ENCODE measurements at places on chromosomes 3 and 15. TPM values are rescaled to one million over a fixed set of nuclear protein-coding genes. Genes with fewer than 3 reads are reported as not detected.

UCN2 gene
- total RNA-seq = not detected

DNA sequence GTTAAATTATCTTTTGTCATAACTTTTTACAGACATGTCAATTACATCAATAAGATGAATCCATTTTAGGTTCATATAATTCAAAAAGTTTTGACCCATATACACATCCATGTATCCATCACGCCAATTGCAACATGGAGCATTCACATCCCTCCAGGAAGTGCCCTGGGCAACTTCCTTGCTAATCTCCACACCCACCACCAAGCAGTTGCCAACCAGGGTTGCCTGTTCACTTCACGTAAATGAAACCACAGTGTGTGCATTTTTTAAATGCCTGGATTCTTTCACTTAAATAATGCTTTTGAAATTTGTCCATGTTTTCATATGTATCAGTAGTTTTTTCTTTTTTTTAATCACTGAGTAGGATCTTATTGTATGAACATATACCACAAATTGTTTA lies 40.7 kb upstream of the LYZL4 start:
- no peaks in the 10 kb centered on the region for H3K27me3 ChIP-seq
- no peak for DNase-seq
- no peak overlapping the region for H3K27ac ChIP-seq

DNA sequence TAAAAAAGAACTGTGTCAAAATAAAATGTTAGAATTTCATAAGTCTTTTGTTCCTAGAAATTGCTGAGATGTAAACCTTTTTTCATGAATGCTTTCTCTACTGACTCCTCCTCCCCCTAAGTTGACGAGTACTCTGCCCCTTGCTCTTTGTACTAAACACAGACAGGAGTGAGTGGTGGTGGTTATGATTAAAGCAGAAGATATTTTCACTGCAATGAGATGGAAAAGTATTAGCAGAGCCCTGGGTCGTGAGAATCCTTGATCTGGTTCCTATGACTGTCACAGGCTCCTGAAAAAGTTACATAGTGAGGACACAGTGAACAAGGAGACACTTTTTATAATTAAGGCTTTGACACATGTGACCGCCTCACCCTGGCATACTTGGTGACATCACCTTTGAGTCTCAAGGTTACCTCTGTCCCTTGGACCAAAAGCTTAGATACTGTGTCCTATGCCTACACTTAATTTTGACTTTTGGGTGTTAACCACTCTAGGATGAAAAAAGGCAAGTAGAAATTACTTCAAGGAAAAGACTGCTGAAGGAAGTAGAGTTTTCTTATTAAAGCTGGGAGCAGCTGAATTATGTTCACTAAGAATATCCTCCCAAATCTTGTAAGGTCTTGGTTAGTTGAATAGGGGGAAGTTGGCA lies 130.4 kb upstream of the LYSMD4 start:
- H3K27me3 ChIP-seq = no peaks in the 10 kb centered on the region
- no peaks in the 10 kb centered on the region for H3K4me1 ChIP-seq
- no peak overlapping the region for H3K27ac ChIP-seq
- DNase-seq = no peak
- H3K4me3 ChIP-seq = no peak overlapping the region

GRCh38 chr15:43493703-43494472 lies 932 bp upstream of the TP53BP1 start:
- H3K27me3 ChIP-seq = no peaks in the 10 kb centered on the region
- DNase-seq = no peak
- no peaks in the 10 kb centered on the region for H3K36me3 ChIP-seq
- peak overlapping the region; percentile 90 for H3K4me3 ChIP-seq

CD96 gene
- total RNA-seq = 228 TPM

GRCh38 chr15:33226559-33227181 lies 32.2 kb upstream of the FMN1 start:
- H3K36me3 ChIP-seq = no peaks in the 10 kb centered on the region
- no peak overlapping the region for H3K4me3 ChIP-seq
- H3K4me1 ChIP-seq = peaks cover 18% of the 10 kb centered on the region

SECISBP2L gene
- total RNA-seq = 72.9 TPM

TMEM40 gene
- not detected for total RNA-seq

DNA sequence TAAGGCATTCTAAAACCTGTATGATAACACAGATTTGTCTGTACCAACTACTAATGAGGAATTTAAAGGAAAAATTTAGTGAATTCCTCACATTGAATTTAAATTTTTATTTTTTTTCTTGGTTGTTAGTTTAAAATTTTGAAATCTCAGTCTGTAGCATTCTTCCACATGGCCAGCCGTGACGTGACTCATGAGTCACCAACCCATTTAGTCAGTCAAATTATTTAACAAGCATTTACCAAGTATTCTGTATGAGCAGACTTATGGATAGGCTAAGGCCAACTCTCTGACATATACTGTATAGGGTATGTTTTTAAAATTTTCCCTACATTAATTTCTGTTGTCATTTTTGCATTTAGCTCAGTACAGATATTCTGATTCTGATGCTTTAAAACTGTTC lies 112.9 kb downstream of the CNTN4 start:
- H3K27ac ChIP-seq = no peak overlapping the region
- DNase-seq = no peak
- H3K27me3 ChIP-seq = no peaks in the 10 kb centered on the region
- no peaks in the 10 kb centered on the region for H3K4me1 ChIP-seq

ADGRG7 gene
- not detected for total RNA-seq

- no peak overlapping the region for H3K27ac ChIP-seq
- H3K36me3 ChIP-seq = no peaks in the 10 kb centered on the region
- no peak for DNase-seq
- no peaks in the 10 kb centered on the region for H3K4me1 ChIP-seq
These were observed 192.5 kb downstream of the RSL24D1 start for GRCh38 chr15:55003965-55004873.

DNA sequence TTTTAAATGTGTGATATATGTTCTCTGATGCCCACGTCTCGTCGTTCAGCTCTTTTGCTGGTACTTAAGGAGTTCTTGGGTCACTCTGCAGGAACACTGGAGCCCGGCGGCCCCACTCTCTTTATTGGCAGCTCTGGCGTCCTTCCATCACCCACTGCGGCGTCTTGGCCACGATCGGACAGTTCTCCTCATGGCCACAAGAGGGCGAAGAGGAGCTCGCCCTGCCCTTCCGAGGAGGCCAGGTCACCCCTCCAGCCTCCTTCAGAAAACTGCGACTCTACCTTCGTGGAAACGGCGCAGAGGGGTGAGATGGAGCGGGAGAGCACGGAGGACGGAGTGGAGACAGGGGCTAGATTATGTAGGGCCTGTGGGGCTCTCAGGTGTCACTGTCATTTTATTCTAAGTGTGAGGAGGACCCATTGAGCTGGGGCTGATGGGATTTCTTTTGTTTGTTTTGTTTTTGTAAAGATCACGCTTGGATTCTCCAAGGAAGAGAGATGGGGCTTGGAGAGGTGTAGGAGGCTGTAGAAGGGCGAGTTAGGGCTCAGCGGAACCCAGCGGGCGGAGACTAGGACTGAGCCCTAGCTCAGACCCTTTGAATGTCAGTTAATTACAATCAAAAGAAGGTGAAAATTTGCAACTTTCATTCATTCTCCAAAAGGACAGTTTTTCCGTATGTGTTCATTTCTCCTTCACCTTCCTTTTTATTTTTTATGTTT lies 28.0 kb upstream of the GABRA5 start:
- no peaks in the 10 kb centered on the region for H3K27me3 ChIP-seq
- DNase-seq = no peak
- no peak overlapping the region for H3K27ac ChIP-seq
- no peaks in the 10 kb centered on the region for H3K36me3 ChIP-seq

- H3K27ac ChIP-seq = no peak overlapping the region
- H3K4me1 ChIP-seq = no peaks in the 10 kb centered on the region
- no peak overlapping the region for H3K4me3 ChIP-seq
- H3K27me3 ChIP-seq = no peaks in the 10 kb centered on the region
These were observed 90.1 kb downstream of the VGLL4 start for GRCh38 chr3:11553436-11554235.

GRCh38 chr3:6396631-6397030 lies 464.3 kb upstream of the GRM7 start:
- no peak overlapping the region for H3K27ac ChIP-seq
- H3K27me3 ChIP-seq = no peaks in the 10 kb centered on the region
- no peaks in the 10 kb centered on the region for H3K36me3 ChIP-seq
- no peak overlapping the region for H3K4me3 ChIP-seq
- no peak for DNase-seq

DNA sequence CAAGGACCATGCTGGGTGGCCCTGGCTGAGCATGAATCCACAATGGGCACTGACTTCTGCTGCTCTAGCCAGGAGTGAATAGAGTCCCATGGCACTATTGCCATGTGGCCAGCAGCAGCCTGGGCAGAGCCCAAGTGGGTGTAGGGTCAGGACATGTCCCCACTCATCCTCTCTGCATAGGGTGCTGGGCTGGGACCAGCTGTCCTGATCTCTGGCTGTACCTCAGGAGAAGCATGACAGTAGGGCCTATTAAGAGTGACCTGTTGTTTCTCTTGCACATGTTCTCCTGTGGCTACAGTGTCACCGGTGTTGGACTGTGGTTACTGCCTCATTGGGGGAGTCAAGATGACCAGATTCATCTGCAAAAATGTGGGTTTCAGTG lies 46.9 kb downstream of the DLEC1 start:
- no peaks in the 10 kb centered on the region for H3K27me3 ChIP-seq
- no peak overlapping the region for H3K27ac ChIP-seq

DNA sequence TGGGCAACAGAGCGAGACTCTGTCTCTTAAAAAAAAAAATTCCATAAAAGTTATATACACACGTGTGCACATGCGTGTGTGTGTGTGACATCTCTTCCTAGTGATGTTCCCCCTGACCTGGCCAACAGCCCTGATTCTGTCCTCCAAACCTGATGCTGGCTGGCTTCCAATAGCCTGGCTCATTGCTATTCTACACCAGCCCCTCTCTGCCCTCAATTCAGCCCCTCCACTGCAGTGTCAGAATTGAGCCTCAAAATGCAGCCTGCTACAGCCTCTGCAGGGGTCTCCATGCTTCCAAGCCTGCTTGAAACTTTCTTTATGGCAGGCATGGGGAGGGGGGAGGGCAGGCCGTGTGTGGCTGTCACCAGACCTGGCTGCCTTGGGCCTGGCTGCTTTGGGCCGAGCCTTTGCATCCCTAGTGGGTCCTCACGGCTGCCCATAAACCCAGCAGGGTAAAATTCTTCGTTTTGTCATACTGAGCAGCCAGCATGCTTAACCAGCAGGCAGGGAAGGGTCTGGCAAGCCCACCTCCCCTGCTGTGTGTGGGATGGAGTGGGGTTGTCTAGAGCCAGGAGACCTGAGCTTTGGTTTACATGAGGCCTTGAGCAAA lies 22.7 kb upstream of the DOCK3 start:
- H3K4me1 ChIP-seq = no peaks in the 10 kb centered on the region
- no peaks in the 10 kb centered on the region for H3K27me3 ChIP-seq
- DNase-seq = no peak
- no peak overlapping the region for H3K27ac ChIP-seq
- no peak overlapping the region for H3K4me3 ChIP-seq

DNA sequence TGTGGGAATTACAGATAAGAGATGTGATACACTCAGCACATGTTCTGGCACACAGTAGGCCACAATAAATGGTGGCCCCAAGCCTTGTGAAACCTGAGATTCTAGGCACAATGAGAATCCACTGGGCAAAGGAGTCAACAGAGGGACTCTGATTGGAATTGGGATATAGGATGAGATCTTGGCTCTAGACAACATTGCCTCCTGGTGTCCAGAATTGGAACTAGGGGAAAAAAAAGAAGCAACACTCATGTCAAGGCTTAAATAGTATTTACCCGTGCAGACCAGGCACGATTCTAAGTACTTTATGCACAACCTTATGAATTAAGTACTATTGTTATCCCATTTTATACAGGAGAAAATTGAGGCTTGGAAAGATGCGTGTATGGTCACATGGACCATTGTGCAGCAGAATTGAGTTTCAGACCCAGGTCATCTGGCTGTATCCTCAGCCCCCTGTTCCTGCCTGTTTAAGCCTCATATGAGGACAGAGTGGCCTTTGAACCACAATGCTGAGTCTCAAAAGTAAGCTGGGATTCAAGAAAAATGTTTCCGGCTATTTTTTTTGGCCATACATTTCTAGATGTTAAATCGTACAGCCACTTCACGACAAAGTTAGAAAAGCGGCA lies 124.8 kb downstream of the SV2B start:
- no peaks in the 10 kb centered on the region for H3K27me3 ChIP-seq
- no peaks in the 10 kb centered on the region for H3K36me3 ChIP-seq
- H3K4me3 ChIP-seq = no peak overlapping the region
- H3K4me1 ChIP-seq = no peaks in the 10 kb centered on the region
- DNase-seq = no peak

DNA sequence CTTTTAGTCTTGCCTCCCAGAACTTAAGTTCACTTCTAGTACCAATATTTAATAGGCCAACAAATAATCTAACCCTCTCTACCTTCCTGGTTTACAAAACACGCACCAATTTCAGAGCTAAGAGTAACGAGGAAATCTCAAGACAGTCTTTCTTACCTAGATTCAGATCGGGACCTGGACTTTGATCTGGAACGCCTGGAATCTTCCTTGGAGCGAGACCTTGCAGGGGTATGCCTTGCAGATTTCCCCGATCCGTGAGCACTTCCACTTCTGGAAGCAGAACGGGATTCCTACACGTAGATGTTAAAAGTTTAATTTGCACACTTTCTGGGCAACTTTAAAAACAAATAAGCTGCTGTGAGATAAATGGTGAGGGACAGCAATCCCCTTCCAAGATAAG lies 11.4 kb downstream of the TRA2B start:
- peaks cover 72% of the 10 kb centered on the region for H3K4me1 ChIP-seq
- no peak overlapping the region for H3K4me3 ChIP-seq
- DNase-seq = no peak
- no peaks in the 10 kb centered on the region for H3K27me3 ChIP-seq
- H3K36me3 ChIP-seq = peaks cover 48% of the 10 kb centered on the region

DNA sequence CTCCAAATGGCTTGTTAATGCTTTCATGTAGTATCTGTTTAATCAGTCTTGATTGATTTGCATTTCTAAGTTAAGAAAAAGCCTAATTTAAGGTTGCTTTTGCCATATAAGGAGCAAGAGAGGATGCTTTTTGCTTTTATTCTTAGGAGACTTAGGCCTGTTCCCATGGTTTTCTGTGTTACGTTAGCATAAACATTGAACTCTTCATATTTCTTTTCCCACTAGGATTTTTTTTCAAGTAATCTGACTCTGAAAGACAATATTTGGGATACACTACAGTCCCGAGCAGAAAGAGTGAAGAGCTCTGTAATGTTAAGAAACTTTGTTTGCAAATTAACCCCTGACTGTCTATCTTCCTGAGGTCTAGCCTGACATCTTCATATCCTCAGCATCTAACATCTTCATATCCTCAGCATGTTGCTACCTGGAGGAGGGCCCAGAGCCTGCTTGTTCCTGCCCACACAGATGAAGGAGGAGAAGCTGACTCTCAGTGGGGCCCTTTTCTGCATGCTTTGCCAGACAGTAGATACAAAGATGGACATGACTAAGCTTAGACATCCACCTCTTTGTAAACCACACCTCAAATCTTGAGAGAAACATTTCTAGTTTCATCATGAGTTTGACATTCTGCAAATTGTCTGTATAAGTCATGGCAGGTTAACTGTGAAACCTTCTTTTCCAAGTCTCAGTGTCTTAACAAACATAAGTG lies 86.2 kb upstream of the COL6A5 start:
- H3K36me3 ChIP-seq = no peaks in the 10 kb centered on the region
- no peak for DNase-seq
- no peak overlapping the region for H3K27ac ChIP-seq
- no peaks in the 10 kb centered on the region for H3K4me1 ChIP-seq
- H3K27me3 ChIP-seq = no peaks in the 10 kb centered on the region

ST3GAL6 gene
- total RNA-seq = 1.3 TPM

GRCh38 chr3:123289391-123290106 lies 87.8 kb downstream of the SEC22A start:
- no peaks in the 10 kb centered on the region for H3K4me1 ChIP-seq
- no peak overlapping the region for H3K27ac ChIP-seq

CIDEC gene
- total RNA-seq = not detected

Measured in CD4-positive, alpha-beta memory T cell (primary cell).